ENCODE measurements at places on chromosomes 2 and 18.

GRCh38 chr18:72637299-72637698 is 93.2 kb upstream of the CBLN2 start:
- no peak for DNase-seq

DNA sequence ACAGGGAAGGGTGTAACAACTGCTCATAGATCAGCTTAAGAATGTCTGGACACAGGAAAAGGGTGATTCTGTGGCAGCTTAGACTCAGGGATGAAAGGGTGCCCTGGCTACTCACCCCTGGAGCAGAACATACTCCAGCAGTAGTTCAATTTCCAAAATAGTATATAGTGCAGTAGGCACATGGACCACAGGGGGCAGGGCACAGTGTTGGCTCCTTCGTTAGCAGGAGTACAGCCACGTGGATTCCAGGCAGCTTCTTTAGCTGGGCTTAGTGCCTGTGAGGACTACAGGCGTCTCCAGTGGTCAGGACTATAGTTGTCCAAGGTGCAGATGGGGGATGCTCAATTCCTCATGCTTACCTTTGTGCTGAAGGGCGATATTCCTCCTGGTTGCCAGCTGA is 277.5 kb upstream of the DDX18 start:
- no peak for DNase-seq

DNA sequence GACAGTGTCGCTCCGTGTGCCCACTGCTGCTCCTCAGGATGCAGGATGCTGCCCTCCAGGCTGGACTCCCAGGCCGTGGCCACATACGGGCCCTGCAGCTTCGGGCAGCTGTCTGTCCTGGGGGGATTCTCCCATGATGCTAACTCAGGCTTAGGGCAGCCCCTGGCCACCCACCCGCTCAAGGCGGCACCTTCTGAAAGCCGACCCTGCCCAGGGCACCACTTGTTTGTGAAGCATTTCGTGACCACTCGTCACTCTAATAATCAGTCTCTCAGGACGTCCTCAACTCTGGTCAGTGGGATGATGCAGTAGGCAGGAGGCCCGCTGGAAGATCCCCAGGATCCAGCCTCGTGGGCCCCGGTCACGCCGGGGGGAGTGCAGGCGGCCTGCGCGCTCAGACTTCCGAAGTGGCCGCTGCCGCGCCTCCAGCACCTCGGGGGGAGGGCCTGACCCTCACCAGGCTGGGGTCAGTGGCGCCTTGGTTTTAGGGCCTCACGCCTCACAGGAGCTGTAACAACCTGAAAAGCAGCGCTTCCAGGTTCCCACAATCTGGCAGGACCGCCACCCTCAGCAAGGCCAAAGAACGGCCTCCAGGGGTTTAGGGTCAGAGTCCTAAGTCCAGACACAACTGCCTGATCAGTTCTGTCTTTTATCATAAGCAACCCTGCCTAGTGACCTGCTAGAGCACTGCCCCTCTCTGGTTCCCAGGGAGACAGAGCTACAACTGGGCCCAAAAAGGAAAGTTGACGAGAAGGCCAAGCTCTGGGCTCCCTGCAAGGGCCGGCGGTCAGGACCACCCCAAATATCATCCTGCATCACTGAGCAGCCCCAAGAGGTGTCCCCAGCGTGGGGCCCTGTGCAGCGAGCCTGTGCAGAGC is 53.0 kb downstream of the EIPR1 start:
- no peak for DNase-seq

DNA sequence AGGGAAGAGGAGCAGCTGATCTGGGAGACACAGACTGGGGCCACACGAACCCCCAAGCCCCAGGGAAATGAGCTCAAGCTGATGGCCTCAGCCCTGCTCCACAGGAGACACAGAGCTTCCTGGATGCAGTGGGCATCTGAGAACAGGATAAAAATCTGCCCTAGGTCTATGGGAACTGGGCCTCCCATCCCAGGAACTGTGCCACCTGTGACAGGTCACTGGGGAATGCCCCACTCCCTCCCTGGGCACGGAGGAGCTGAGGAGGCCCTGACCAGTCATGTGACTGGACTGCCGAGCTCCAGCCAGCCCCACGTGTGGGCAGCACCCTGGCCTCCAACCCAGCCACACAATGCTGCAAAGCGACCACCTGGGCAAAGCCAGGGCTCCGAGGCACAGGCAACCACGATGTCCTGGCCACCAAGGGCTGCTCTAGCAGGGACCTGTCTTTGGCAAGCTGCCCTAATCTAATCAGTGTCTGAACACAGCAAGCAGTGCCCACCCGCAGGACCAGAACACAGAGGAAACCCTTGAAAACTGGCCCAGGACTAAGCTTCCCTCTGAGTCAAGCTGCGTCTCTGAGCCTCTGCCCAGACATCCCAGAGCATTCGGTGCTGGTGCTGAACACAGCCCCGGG is 57.8 kb upstream of the ID2 start:
- no peak for DNase-seq

GRCh38 chr2:10428355-10428754 is 19.8 kb downstream of the ODC1 start:
- no peak for DNase-seq

DNA sequence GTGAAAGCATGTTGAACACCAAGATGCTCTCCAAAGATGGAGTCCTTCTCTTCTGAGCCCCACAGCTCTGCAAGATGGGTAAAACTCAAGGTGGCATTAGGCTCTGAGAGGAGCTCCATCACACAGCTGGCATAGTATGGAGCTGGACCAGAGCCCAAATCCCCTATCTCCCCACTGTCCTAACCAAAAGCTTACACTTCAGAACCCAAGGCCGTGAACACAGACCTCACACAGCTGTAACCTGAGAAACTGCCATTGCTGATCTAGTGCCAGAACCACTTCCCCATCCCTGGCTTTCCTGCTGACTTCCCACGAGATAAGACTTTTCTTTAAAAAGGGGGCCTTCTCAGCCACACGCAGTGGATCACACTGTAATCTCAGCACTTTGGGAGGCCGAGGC is 25.0 kb downstream of the TTC32 start:
- no peak for DNase-seq

DNA sequence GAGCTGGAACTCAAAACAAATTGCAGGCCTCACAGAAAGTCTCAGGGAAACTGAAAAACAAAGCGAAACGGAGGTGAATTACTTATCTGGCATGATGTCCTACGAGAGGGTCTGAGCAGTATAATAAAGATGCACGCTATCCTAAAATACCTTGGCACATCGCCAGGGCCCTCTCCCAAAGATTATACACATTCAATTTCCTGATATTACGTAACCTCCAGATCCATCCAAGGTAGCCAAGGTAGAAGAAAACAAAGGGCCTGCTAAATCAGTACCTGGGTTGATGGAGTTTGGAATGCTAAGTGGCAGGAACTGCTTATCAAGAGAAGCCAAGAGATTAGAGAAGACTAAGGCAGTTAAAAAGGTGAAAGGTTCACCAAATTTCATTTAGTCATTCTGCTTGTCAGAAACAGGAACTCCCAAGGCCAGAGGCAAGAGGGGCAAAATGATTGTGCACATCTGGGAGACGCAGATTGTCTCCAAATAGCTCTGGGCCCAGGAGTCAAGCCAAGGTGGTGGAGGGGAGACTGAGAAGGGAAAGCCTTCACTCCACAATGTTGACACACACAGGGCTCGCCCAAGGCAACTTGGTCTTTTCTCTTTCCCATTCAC is 236.8 kb upstream of the ATP5MC3 start:
- no peak for DNase-seq

GRCh38 chr2:119523952-119524694 is at the start of gene SCTR:
SCTR (minus strand) TSS chr2:119524483; CDS start chr2:119524226, 257 bp downstream.
- DNase-seq: no peak

DNA sequence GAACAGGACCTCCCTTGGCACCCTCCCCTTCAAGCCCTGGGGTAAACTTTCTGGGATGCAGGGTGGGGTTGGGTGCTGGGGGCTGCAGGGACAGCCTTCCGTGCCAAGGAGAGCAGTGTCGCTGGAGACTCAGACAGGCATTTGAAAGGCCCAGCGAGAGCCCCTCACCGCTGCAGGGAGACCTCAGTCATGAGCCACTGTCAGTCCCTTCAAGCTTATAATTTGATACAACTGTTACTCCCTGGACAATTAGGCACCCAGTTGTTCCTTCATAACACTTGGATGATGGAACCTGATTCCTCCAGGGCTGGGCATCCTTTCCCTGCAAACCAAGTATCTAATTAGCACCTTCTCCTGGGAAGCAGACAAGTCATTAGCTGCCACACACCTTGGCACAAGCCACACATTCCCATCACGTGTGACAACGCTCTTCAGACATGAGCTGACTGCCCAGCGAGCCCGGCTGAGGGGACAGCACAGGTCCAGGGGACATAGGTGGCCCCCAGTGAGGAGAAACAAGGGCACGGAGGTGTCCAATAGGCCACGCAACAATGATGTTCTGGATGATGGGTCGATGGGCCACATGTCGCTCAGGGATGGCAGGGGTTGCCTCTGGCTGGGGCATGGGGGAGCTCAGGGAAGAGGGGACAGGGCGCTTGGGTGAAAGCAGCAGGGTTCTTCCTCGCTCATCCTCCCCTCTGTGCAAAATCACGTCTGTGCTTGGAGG is 59.6 kb downstream of the KCNF1 start:
- no peak for DNase-seq

- DNase-seq: peak; percentile 91
Observed at GRCh38 chr18:9743200-9744016, 35.3 kb downstream of the RAB31 start.

DNA sequence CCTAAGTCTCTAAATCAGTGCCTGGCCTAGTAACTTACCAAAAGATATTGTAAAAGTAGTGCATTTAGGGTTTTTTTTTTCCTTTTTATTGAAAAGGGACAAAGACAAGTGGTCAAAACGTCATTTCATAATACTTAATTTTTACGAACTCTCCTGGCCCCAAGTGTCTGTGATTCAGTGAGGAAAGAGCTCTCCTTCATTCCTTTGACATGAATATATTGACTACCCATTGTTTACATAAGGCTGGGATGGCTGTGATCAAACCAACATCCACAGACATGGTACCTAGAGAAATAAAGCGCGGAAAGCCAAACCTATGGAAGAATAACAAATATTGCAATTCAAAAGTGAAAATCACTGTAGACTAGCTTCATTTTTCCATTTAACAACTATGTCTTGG is 198.4 kb downstream of the BABAM2 start:
- no peak for DNase-seq

DNA sequence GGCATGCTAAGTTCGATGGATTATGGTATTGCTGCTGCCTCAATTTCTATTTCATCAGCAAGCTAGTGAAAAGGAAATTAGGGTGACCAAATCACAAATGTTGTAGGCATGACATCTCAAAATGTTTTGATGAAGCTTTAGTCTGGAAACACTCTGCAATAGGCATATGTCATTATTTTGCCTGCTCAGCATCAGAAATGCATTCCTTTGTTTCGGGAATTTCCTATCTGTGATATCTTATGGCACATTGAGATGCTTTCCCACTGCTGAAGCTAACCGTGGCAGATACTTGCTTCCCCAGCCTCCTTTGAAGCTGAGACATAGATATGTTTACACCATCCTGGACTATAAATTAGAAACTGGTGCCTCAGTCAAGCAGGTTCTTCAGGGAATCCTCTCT is 119.7 kb downstream of the CDC42EP3 start:
- DNase-seq: no peak

GRCh38 chr2:198456418-198456817 is 652.0 kb downstream of the PLCL1 start:
- no peak for DNase-seq

- DNase-seq: no peak
Observed at GRCh38 chr2:85264471-85264870, 63.3 kb downstream of the TGOLN2 start.

GRCh38 chr2:196546151-196546919 is 93.2 kb upstream of the CCDC150 start:
- DNase-seq: no peak

DNA sequence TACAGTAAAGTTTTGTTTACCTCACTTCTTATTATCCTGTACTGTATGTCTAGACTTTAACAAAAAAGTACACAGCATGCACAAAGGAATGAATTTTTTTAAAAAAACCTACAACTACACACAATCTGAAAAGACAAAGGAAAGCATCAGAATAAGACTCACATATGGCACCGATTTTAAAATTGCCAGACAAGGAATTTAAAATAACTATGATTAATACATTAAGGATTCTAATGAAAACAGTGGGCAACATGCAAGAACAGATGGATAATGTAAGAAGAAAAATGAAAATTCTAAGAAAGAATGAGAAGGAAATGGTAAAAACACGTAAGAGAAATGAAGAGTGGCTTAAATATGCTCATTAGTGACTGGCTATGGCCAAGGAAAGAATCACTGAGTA is 638.2 kb downstream of the FBXO15 start:
- no peak for DNase-seq

GRCh38 chr2:30078521-30078920 is 68.3 kb upstream of the YPEL5 start:
- DNase-seq: no peak

- peak; percentile 58 for DNase-seq
Observed at GRCh38 chr2:215931256-215931903, 82.0 kb downstream of the MREG start.

DNA sequence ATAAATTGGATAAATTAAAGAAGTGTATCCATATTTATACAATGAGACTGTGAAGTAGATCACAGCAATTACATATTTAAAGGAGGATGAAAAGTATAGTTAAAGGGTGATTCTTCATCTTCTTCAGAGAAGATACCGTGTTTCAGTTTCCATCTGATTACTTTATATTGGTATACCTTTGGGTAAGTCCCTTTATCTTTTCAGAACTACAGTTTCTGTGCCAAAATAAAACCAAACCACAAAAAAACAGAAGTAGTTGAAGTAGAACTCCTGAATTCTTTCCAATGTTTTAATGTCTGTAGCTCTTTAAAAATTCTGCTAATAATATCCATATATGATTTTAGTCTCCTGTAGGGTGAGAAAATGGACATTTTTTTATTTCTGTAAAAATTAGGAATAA is 231.2 kb upstream of the LINC00305 start:
- DNase-seq: no peak

DNA sequence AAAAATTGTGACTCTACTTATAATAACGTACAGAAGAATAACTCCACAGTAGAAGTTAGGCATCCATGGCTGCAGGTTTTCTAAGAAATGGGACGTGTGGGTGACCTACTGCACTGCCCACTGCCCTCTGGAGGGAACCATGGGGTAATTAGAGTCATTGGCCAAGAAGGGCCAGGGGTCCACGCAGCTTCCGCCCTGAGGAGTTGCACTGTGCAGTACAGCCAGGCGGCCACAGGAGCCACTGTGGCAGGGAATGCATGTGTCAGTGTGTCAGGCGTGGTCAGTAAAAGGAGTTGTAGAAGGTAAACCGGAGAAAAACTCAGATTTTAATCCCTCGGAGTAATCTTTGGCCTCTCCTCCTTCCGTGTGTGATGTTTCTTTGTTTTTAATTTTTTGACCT is 24.8 kb downstream of the NCK2 start:
- DNase-seq: no peak

GRCh38 chr2:196372811-196373664 is 201.7 kb upstream of the STK17B start:
- no peak for DNase-seq

- peak; percentile 87 for DNase-seq
Observed at GRCh38 chr18:67520351-67520921, 3.9 kb upstream of the DSEL start.

- no peak for DNase-seq
Observed at GRCh38 chr2:232893834-232894233, 23.8 kb downstream of the SNORC start.

GRCh38 chr2:64943387-64944150 is 45.6 kb upstream of the SLC1A4 start:
- peak; percentile 45 for DNase-seq
